ENCODE measurements at places on chromosomes 4 and X. TPM values are rescaled to one million over a fixed set of nuclear protein-coding genes. Genes with fewer than 3 reads are reported as not detected.

DNA sequence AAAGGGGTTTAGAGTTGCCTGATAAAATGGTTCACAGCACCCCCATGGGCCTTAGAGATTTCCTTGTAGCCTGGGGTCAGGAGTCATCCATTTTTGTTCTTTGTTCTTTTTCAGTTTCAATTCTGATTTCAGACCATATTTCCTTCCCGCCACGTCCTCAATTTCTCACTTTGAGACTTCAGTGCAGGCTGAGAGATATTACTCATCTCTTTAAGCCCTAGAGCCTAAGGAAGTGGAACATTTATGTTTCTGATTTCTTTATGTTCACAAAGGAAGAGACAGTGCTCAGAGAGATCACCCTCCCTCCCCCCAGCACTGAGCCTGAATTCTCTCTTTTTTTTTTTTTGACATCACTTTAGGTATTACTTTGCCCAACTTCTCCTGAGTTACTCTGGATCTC, 56.3 kb downstream of the MSN start:
- H3K36me3 ChIP-seq: peaks cover 6% of the 10 kb centered on the region
- DNase-seq: no peak
- no peaks in the 10 kb centered on the region for H3K27me3 ChIP-seq
- H3K4me1 ChIP-seq: no peaks in the 10 kb centered on the region
- no peak overlapping the region for H3K27ac ChIP-seq

Gene HTN1
- total RNA-seq: not detected

DNA sequence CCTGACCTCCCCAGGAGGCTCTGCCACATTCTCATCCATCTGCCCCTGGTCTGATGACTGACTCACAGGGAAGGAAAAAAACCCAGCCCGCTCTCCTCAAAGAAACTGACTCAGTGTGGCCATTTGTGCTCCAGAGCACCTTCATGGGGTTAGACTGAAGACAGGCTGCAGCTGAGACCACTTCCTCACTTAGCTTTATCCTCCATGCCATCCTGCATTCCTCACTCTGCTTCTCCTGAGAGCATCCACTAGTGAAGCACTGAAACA, 35.9 kb upstream of the HPSE start:
- H3K36me3 ChIP-seq: no peaks in the 10 kb centered on the region
- H3K4me1 ChIP-seq: no peaks in the 10 kb centered on the region
- no peak for DNase-seq
- H3K4me3 ChIP-seq: no peak overlapping the region
- no peaks in the 10 kb centered on the region for H3K27me3 ChIP-seq
- no peak overlapping the region for H3K27ac ChIP-seq

GRCh38 chr4:116469582-116469981, 615.8 kb downstream of the TRAM1L1 start:
- H3K4me3 ChIP-seq: no peak overlapping the region
- H3K36me3 ChIP-seq: no peaks in the 10 kb centered on the region
- H3K4me1 ChIP-seq: no peaks in the 10 kb centered on the region
- DNase-seq: no peak
- no peaks in the 10 kb centered on the region for H3K27me3 ChIP-seq

DNA sequence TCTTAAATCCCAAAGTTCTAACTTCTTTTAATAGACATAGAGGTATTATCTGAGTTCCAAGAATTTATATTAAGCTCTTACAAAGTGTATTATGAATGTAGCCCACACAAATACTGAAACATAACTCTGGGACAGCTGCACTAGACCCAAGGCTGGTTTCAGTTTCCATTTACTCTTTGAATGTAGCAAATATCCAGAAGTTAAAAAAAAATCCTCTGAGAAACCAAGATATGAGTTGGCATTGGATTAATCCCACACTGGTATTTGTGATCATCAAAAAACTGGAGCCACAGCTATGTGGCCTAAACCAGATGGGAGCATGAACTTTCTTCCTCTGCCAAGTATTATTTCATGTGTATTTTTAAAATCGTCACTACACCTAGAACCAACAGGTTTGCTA, 23.6 kb upstream of the SMPX start:
- no peaks in the 10 kb centered on the region for H3K36me3 ChIP-seq
- no peaks in the 10 kb centered on the region for H3K27me3 ChIP-seq
- no peaks in the 10 kb centered on the region for H3K4me1 ChIP-seq

Gene FAM184B
- total RNA-seq: not detected

Gene ATP7A
- total RNA-seq: 19.9 TPM

DNA sequence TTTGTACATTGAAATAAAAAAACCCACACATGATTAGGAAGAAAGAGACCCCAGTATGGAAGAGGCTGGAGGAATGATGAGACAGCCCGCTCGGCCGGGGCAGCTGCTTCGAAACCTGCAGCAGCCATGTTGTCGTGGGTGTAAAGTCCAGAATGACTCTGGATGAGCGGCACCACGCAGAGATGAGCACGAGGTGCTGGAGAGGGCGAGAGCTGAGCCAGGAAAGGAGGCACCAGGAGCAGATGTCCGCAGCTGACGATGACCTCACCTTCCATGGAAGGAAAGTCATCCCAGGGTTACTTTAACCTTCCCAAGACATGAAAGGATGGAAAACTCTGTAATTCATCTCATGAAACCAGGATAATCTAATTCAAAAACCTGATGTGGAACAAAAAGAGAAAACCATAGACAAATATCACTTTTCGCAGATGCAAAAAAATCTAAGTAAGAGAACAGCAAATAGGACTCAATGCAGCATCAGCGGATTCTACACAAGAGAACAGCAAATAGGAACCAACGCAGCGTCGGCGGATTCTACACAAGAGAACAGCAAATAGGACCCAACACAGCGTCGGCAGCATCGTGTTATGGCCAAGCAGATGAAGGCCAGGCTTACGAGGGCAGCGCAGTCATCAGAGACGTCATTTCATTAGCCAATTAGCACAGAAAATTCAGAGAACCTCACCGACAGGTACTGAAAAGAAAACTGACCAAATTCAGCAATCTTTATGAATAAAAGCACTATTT, 25.9 kb upstream of the SPON2 start:
- H3K4me1 ChIP-seq: peaks cover 38% of the 10 kb centered on the region
- no peaks in the 10 kb centered on the region for H3K36me3 ChIP-seq
- H3K27me3 ChIP-seq: no peaks in the 10 kb centered on the region
- DNase-seq: no peak

Gene CENPVL2
- not detected for total RNA-seq

DNA sequence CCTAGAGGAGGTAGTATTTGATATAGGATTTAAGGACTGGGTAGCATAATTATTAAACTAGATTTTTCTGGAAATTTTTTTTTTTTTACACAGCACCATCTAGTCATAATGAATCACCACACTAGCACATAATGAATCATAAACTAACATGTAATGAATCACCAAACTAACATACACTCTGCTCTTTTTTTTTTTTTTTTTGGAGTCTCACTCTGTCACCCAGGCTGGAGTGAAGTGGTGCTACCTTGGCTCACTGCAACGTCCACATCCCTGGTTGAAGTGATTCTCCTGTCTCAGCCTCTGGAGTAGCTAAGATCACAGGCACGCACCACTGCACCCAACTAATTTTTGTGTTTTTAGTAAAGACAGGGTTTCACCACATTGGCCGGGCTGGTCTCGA, 92.5 kb downstream of the FAM13A start:
- H3K27ac ChIP-seq: peak overlapping the region; percentile 88
- no peak for DNase-seq
- H3K36me3 ChIP-seq: no peaks in the 10 kb centered on the region

DNA sequence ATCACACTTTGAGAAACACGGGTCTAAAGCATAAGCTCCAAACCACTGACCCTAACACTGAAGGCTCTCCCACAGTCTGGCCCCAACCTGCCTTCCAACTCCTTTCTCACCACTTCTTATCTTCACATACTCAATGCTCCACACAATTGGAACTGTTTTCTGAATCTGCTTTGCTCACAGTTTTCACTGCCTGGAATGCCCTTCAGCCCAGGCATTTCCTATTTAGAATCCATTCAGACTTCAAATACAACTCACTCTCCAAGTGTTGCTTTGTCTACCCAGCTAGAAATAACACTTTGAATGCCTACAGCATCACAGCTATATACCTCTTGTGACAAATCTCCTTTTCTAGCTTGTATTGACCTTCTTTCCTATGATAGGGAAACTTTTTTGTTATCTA, 10.2 kb downstream of the OTUD4 start:
- peaks cover under 1% of the 10 kb centered on the region for H3K4me1 ChIP-seq
- H3K27ac ChIP-seq: no peak overlapping the region
- no peak overlapping the region for H3K4me3 ChIP-seq

DNA sequence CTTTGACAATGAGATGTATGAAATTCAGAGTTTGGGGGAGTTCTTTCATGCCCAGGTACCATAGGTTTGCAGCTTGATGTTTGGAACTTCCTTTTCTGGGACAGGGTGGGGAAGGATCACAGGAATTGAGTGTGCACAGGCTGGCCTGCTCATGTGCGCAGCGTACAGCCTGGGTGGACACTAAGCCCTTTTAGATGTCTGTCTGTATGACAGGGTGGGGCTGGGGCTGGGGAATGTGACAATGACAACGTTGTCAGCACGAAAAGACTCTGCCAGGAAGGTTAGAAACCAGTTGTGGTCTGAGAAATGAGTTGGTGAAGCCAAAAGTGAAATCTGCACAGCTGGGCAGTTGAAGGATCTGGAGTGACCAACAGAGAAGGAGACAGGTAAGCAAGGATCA, 47.4 kb downstream of the WWC2 start:
- peaks cover 34% of the 10 kb centered on the region for H3K4me1 ChIP-seq
- H3K27me3 ChIP-seq: no peaks in the 10 kb centered on the region
- H3K36me3 ChIP-seq: no peaks in the 10 kb centered on the region
- H3K4me3 ChIP-seq: no peak overlapping the region
- DNase-seq: no peak

- no peak overlapping the region for H3K4me3 ChIP-seq
- H3K27me3 ChIP-seq: no peaks in the 10 kb centered on the region
- no peak for DNase-seq
- no peaks in the 10 kb centered on the region for H3K4me1 ChIP-seq
Measured at GRCh38 chrX:18996536-18996935, 12.6 kb upstream of the PHKA2 start.

- H3K27ac ChIP-seq: peak overlapping the region; percentile 70
- H3K36me3 ChIP-seq: no peaks in the 10 kb centered on the region
- no peaks in the 10 kb centered on the region for H3K27me3 ChIP-seq
- peaks cover 26% of the 10 kb centered on the region for H3K4me1 ChIP-seq
- no peak for DNase-seq
Measured at GRCh38 chr4:139902321-139903320, 237.0 kb downstream of the MGST2 start.

DNA sequence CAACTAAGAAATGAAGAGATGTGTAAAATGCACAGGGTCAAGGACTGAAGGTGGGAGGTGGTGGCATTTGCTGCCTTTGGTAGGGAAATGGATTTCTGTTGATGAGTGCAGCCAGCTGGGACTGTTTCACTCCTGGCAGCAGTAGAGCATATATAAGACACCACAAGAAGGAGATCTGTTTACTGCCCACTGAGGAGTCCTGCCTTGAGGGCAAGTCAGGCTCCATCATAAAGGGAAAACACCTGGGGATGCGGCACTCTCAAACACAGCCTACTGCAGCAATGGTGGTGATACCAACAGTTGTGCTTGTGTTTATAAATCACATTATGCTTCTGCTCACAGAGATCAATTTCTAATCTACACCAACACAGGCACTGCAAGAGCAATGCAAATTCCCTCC, 222.1 kb downstream of the TACR3 start:
- H3K4me1 ChIP-seq: no peaks in the 10 kb centered on the region
- no peak overlapping the region for H3K4me3 ChIP-seq
- no peaks in the 10 kb centered on the region for H3K27me3 ChIP-seq

Gene CXCL11
- not detected for total RNA-seq

DNA sequence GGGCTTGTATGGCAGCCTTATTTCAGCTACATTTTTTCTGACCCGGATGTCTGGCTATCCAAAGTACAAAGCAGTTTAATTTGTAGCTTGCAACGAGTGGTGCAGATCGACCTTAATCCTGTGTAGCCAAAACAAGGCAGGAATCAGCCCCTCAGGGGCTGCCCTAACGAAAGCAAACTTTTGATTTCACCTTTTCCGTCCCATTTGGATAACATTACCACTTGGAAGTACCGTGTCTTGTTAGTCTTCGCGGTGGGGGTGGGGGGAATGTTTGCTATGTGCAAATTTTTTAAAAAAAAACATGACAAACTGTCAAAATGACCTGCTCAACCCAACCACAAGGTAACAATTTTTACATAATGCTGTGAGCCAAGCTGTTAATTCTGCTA, 766 bp upstream of the DNAJB14 start:
- peak overlapping the region; percentile 93 for H3K4me3 ChIP-seq
- DNase-seq: no peak
- peaks cover 41% of the 10 kb centered on the region for H3K4me1 ChIP-seq
- no peaks in the 10 kb centered on the region for H3K36me3 ChIP-seq

GRCh38 chrX:48496660-48497059, 12.1 kb upstream of the PORCN start:
- no peaks in the 10 kb centered on the region for H3K4me1 ChIP-seq
- H3K4me3 ChIP-seq: no peak overlapping the region
- no peak overlapping the region for H3K27ac ChIP-seq
- no peaks in the 10 kb centered on the region for H3K36me3 ChIP-seq
- no peak for DNase-seq
- no peaks in the 10 kb centered on the region for H3K27me3 ChIP-seq

DNA sequence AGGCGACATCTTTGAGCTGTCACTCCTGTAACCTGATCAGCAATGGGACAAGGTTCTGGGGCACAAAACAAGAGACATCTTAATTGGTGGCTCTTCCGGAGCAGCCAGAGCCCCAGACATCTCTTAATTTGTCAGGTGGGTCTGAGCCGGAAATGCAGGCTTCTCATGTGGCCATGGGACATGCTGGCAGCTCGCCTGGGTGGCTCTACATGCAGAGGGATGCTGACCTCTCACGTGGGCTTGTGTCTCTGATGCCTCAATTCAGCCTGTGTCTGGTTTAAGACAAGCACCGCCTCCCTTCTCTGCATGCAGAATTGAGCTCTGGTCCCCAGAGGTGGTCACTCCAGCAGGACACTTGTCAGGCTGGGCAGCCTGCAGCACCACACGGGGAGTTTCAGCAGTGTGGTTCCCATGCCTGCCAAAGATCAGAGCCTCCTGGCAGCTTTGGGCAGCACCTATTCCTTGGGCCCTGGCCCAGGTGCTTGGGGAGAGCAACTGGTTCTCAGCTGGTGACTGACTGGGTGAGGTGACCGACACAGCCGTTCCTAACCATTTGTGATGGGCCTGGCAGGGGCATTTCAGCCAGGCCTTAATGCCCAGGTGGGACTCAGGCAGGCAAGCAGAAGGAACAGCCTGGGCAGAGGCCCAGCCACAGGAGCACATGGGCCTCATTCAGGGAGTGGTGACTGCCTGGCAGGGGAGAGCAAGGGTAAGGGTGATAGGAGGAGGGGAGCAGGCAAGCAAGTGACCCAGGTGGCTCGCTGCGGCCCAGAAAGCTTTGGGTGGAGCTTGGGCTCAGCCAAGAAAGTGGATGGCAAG, 53.4 kb downstream of the HMX1 start:
- peaks cover 38% of the 10 kb centered on the region for H3K27me3 ChIP-seq
- H3K4me1 ChIP-seq: no peaks in the 10 kb centered on the region
- H3K36me3 ChIP-seq: no peaks in the 10 kb centered on the region
- no peak overlapping the region for H3K27ac ChIP-seq
- H3K4me3 ChIP-seq: no peak overlapping the region

Gene PAK3
- total RNA-seq: 4.0 TPM
